Coronary artery (tissue), 2 donors: ENCODE measurements at places on chromosomes 11 and 22.
A peak's percentile ranks its signal among the peaks of the same experiment; 100 is the strongest.

DNA sequence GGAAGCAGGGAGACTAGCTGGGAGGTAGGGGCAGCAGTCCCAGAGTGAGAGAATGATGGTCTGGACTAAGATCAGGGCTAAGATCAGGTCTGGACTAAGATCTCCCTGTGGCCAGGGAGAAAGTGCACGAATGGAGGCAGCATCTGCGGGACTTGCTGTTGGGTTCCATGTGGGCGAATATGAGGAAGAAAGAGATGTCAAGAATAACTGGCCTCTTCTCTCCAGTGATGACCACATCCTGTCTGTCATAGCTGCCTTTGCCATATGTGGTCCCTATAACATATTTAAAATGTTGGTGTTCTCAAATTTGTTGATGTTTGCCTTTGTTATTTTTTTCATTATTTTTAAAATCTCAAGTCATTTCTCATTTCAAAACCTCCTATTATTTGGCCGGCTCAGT is 27.4 kb upstream of the CXCR5 start:
- DNase-seq = no peak

GRCh38 chr11:126838779-126839178 is 161.8 kb downstream of the KIRREL3 start:
- no peak for DNase-seq

GRCh38 chr11:100066399-100066798 is 620.7 kb upstream of the ARHGAP42 start:
- DNase-seq = no peak

DNA sequence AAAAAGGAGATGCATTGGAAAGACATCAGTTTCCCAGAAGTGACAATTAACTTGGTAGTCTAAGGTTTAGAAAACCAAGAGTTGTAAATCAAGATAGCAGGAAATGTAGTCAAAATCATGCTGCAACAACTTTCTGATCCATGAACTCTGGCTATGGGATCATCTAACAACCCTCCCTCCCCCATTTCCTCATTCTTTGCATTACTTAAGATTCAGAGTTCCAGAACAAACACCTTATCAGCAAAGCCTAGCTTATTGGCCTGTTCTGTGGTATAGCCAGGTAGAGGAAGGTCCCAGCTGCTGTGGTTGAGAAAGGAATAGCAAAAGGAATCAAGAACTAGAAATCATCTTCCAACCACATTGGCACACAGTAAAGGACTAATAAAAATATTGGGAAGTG is 651.1 kb downstream of the METTL15 start:
- no peak for DNase-seq

DNA sequence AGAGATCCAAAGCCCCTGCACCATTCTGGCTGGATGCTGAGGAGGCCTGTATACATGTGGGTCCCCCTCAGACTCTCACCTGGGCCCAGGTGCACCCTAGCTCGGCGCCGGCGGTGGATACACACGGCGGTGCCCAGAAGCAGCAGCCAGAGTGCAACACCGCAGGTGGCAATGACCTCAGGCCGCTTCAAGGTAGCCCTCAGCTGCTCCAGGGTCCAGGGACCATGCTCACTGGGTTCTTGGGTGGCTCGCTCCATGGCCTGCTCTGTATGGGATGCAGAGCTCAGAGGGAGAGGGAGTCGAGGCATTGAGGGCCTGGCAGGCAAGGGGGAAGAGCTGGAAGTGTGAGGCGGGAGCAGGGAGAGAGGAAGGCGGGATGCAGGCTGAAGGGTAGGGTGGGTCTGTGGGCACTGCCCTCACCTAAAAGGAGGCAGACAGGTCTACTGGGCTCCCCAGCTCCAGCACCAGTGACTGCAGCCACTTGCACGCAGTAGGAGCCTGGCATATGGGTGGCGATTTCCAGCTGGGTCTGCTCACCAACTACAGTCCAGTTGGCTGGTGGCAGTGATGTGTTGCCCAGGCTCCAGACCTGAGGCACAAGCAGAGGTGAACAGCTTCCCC is 3.8 kb downstream of the ROBO4 start:
- peak; percentile 66 for DNase-seq

- DNase-seq = no peak
These were observed 265.7 kb upstream of the CTSC start for GRCh38 chr11:88603091-88603867.

DNA sequence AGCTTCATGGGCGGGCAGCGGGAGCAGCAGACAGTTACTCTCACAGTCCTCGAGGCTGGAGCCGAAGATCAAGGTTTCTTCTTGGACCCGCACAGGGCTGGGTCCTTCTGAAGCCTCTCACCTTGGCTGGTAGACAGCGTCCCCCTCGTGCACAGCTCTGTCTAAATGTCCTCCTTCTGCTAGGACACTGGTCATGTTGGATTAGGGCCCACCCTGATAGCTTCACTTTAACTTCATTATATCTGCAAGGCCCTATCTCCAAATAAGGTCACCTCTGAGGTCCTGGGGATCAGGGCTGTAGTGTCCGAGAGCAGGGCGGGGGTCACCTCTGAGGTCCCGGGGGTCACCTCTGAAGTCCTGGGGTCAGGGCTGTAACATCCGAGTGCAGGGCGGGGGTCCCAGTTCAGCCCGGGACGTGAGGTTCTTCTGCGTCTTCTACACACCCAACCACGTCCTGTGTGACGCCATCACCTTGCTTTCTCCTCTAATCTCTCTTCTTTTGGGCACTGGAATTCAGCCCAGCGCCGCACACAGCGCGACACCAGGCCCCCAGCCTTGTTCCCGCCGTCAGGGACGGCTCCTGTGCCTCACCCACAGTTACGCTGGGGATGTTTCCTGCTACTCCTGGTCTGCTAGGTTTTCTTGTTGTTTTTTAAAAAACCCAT is 34.1 kb upstream of the TOLLIP start:
- no peak for DNase-seq

GRCh38 chr11:95103701-95104100 is 14.1 kb downstream of the ENDOD1 start:
- DNase-seq = no peak

DNA sequence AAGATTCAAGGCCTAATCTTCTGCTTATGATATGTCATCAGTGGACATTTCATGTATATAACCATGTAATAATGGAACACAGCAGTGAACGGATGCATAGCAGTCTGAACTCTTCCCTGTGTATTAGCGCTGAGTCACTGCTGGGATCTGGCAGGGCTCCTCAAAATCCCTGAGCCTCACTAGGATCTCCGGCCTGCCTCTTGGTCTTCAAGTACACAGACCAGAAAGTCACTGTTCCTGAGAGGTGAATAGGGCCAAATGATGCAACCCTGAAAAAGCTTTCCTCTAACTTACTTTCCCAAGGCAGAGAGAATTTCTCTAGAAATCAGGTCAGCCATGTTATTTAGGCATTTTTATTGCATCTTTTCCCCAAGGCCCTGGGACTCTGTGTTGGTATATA is 35.0 kb downstream of the POU2AF1 start:
- DNase-seq = no peak

DNA sequence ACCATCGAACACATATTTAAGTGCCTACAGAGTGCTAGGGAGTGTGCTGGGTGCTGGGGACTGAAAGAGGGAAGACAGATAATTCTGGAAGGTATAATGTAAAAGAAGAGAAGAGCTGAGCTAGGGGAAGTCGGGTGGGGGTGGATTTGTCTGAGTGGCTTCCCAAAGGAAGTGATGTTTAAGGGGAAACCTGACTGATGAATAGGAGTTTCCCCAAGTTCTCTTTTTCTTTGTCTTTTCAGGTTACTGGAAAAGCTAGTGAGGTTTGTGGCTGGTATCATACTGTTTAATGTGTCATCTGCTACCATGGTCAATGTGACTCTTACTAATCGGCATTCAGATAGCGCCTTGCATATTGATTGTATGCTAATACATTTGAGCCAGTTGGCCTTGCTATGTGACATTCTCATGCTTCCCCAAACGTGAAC is 151.6 kb upstream of the MTMR2 start:
- no peak for DNase-seq

DNA sequence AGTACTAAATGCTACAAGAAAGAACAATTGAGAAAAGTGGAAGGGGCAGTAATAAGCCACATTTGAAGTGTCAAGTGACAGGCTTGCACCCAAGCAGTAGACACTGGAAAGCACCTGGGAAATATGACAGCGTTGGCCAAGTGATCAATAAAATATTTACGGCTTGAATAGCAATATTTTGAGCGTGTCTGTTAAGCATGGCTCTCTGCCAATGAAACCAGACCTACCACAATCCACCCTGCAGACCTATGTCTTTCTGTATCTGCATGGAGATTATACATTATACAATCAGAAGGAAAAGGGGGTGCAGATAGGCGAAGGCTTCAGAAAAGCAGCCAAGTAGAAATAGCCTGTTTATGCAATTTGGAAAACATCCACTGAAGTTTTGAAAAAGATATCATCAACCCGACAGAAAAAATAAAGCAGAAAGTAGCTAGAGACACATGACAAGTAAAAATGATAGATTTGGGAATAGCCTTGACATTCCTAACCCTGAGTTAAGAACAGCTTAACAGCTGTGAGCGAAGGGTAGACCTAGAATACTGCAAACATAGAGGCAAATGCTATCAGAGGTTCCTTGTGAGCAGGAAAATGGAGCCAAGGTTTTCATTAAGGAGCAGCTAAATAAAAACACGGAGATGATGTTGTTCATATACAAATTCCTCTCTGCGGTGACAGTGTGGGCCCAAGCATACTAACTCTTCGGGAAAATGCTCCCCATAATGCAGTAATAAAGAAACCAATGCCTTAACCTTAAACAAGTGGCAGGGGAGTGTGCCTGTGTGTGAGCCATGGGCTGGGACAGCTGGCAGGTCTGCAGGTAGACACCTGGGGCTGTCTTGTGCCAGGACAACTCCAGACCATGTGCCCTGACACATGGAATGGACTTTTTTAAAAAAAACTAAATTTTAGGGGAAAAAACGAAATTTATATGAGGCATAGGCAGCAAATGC is 71.3 kb downstream of the ETS1 start:
- no peak for DNase-seq

DNA sequence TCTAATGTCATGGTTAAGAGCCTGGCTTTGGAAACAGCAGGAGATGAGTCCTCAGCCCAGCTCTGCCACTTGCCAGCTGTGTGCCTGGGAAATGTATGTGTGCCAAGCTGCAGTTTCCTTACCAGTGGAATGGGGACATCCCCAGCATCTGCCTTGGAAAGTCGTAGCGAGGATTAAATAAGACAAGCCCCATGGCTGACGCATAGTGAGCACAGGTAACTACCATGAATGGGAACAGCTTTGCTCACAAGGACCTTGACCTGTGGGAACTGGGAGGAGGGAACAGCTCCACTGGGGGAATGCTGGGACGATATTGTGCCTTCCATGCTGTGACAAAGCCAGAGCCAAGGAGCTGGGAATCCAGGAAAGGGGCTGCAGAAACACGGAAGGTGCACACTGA is 2.6 kb upstream of the DSCAML1 start:
- DNase-seq = no peak

- no peak for DNase-seq
These were observed 96.1 kb downstream of the GRIA4 start for GRCh38 chr11:105705786-105706530.

DNA sequence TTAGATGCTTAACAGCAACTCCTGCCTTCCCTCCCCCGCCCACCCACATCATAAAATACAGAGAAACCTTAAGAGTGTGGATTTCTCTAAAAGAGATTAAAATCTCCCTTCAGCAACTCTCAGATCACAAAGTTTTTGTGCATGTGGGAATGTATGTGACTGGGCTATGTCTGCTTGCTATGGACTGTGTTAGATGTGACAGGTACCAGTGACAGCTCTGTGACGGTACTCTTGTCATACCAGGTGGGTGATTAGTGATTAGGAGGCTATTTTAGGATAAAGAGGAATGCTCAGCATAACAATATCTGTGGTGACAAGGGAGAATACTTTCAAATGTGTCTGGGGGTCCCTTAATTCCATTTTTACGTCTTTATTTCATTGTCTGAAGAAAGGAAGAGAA is 60.2 kb downstream of the SYT9 start:
- DNase-seq = no peak

- no peak for DNase-seq
These were observed 667 bp downstream of the ACCS start for GRCh38 chr11:44066732-44067141.

- DNase-seq = no peak
These were observed 77.9 kb upstream of the TIMP3 start for GRCh38 chr22:32723643-32724042.

GRCh38 chr11:26626346-26626745 is 54.3 kb upstream of the MUC15 start:
- no peak for DNase-seq

- DNase-seq = no peak
These were observed 2.3 kb downstream of the C1QTNF6 start for GRCh38 chr22:37185646-37186227.

- DNase-seq = no peak
These were observed 76.4 kb upstream of the SHISAL1 start for GRCh38 chr22:44389181-44389580.

GRCh38 chr22:39617342-39617741 is 46.8 kb downstream of the CACNA1I start:
- no peak for DNase-seq
